Central memory CD8-positive, alpha-beta T cell (primary cell): ENCODE measurements at places on chromosomes 16 and 17.

DNA sequence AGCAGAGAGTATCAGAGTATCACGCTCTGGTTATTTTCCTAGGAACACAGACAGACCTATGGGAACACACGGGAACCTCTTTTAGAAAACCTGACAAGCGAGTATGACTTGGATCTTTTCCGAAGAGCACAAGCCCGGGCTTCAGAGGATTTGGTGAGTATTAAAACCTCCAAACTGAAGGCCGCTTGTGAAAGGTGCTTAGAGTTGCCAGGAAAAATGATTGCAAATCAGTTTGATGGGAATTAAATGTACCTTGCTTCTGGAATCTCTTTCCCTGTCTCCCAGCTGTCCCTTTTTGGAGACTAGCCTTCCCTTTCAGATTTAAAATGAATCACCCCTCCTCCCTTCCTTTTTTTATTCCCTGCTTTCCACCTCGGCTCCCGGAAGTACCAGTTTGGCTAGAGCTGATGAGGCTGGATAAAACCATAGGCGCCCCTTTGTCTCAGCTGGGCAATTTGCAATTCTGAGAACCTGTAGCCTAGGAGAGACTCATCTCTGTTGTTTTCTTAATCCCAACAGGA lies 27.3 kb downstream of the KAT7 start:
- DNase-seq: no peak

DNA sequence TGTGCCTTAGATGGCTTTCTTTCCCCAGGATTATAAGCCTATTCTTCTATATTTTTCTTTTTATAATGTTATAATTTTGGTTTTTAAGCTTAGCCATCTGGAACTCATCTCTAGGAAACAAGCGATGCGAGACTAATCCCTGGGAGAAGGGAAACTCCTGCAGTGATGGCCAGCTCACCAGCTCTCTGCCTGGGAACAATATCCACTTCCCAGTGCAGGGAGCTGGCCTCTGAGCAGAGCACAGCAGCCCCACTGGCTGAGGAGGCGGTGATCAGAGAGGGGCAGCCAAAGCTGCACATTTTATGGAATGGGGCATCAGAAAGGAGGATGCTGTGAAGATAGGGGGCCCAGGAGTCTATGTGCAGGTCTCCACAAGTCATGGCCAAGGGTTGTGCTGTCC lies 183.3 kb downstream of the LGALS9B start:
- DNase-seq: no peak

GRCh38 chr17:74659889-74660288 lies 36.4 kb upstream of the CD300E start:
- DNase-seq: no peak

- no peak for DNase-seq
Measured at GRCh38 chr17:28338056-28338768, 2.7 kb downstream of the TNFAIP1 start.

- peak; percentile 43 for DNase-seq
Measured at GRCh38 chr17:82424001-82424862, 5.8 kb upstream of the OGFOD3 start.

DNA sequence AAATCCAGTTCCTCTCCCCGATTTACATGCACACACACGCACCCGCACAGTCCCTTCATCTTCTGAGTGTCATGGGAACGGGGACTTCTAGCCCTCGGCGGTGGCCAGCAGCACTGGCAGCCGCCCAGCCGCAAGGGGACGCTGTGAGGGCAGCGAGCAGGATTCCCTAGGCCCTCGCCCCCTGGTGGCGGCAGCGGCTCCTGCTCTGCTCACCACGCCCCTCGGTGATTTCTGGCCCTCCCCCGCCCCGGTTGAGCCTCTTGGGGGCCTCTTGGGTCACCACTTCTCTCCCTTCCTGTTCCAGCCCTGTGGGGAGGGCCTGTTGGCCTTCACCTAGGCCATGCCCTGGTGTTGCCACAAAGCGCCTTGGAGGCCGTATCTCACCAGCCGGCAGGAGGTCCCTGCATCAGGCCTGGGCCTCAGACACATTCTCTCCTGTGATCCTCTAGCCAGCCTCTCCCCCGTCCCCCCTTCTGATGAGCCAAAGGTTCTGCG lies 75.2 kb upstream of the KSR1 start:
- peak; percentile 60 for DNase-seq
